ENCODE measurements at places on chromosomes 1 and 21.
A peak's percentile ranks its signal among the peaks of the same experiment; 100 is the strongest.

GRCh38 chr1:187390215-187390818 is 561.6 kb downstream of the PLA2G4A start:
- no peak for DNase-seq

DNA sequence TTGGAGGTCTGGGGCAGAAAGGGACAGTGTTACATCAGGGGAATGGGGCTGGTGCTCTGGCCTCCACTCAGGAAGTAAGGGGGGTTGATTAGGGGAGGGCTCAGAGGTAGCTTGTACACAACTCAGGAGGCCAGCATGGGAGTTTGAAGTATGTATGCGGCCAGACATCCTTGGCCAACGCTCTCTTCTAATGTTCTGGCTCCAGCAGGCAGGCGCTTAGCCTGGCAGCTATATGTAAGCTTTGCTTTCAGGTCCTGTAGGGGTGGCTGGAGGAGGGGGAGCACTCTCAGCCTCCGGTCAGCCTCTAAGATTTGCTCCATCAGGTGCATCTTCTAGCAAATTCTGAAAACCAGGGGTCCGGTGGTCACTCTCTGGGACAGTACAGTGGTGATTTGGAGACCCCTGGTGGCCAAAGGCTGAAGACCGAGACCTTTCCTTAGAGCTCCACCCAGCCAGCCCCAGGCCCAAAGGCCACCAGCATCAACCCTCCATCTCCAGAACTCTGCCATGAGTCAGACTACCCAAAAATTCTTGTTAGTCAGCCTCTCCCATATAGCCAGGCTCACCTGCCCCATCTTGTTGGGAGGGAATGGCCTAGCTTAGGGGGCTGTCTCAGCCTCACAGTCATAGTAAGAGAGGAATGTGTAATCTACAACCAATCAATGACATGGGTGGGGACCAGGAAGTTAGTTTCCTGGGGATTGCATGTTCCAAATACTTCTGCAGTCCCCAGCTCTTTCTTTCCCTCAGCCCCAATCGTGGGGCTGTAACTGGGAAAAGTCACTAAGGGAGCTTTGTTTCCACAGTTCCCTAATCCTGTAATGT is 9.7 kb upstream of the COL8A2 start:
- peak; percentile 53 for DNase-seq

DNA sequence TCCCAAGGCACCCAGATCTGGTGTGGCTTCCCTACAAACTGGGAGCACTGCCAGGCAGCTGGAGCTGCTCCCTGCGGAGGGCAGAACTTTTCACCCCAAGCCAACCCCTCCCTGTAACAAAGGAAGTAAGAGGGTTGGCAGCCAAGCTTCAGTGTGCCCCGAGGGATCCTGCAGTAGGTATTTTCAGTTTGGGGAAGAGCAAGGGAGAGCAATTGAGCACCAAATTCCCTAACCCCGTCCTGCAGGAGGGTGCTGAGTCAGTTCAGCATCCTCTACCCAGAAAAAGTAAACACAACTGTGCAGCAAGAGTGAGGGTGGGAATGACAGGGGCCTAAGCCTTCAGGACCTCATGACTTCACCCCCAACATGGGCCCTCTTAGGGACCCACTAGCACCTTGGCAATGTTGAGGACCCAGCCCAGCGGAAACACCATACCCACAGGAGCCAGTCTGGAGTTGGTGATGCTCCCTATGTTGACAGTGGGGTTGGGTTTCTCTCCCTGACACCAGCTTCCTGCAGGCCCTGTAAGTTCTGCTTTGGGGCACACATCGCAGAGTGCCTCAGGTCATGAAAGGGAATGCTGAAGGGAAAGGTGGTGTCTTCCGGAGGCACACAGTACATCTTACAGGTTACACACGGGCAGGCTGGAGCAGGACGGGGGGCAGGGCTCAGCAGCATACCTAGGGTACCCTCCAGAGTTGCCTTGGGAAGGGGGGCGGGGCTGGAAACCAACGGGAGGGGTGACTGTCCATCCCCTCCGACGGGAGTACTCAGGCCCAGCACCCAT is 14.8 kb downstream of the SH3BP5L start:
- DNase-seq, result no peak

- no peak for DNase-seq
Measured at GRCh38 chr1:106924360-106924759, 132.1 kb upstream of the PRMT6 start.

GRCh38 chr1:9505143-9505542 is 34.1 kb upstream of the SLC25A33 start:
- DNase-seq, result no peak

DNA sequence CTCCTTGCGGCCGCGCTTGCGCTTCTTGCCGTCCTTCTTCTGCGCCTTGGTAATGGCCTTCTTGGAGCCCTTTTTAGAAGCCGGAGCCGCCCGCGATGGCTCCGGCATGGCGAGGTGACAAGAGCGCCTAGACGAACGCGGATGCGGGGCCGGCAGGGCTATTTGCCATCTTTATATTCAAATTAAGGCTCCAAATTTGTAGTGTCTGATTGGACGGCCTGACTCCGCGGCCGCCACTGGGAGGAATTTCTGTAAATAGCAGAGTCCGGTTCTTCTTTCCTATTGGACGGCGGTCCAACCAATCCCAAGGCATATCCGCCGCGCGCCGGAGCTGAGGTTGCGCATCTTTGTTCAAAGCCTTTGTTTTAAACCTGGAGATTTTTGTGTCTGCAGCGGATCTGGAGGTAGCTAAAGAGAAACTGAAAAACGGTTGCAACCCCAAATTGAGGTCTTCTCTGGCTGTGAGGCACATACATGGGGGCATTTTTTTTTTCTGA is 22.6 kb upstream of the RNF187 start:
- DNase-seq, result peak; percentile 88

DNA sequence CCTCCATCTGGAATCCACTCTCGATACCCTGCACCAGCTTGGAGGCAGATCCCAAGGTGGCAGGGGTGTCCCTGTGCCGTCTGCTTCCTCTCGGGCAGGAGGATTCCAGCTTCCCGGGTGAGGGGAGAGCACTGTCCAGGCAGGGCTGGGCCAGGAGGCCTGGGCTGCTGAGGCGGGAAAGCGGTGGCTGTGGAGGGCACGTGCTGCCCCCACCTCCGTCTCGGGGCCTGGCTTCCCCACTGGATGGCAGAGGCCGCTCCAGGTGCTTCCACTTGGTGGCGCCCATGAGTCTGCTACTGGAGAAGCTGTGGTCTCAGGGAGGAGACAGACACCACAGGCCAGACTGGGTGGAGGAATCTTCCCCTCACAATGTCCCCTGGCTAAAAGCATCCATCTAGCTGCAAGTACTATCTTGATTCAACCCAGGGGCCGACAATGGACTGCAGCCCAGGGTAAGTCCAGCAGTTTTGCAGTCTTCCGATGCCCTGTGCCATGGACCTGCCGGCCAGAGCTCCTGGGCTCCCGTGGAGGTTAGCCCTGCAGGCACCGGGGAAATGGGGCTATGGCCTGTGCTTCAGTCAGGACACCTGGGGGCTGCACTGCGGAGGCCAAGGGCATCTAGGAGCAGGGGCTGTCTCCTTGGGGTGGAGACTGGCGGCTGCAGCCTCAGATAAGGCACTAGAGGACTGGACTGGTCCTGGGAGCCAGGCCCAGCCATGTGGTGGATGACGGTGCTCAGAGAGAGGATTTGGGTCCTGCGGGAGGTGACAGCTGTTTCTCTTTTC is 41.3 kb upstream of the EIF4G3 start:
- peak; percentile 63 for DNase-seq

- DNase-seq, result no peak
Measured at GRCh38 chr21:45578176-45578801, 36.0 kb upstream of the SLC19A1 start.

DNA sequence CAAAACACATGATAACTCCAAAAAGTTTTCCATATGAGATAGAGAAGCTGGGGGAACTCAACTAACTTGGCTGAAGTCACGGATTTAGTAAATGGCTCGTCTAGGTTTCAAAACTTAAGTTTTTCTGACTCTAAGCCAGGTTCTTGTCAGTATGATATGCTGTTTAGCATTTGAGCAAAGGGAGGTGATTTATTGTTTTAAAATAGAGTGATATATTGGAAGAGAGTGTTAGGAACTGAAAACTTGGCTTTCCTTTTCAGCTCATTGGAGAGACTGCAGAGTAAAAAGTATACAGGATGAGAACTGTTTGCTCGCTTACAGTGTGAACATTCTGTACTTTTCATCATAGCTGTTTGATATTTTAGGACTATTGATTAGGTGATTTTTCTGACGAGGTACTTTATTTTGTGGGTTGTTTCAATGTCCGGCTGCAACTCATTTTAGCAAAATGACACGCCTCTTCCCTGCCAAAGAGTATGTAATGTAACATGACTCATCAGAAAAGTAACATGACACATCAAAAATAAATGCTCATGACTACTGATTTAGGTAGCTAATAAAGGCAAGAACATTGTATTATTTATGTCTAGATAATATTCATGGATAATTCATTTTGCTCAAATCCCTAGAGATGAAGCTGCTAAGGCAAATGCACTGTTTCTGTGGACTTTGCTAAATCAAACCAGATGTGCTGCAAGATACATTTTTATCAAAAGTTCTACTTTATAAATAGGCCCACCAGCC is 355.1 kb downstream of the GPATCH2 start:
- no peak for DNase-seq

- DNase-seq, result no peak
Measured at GRCh38 chr1:109197158-109198042, 16.3 kb upstream of the SARS1 start.

- no peak for DNase-seq
Measured at GRCh38 chr1:167763525-167764220, 41.9 kb downstream of the MPZL1 start.

DNA sequence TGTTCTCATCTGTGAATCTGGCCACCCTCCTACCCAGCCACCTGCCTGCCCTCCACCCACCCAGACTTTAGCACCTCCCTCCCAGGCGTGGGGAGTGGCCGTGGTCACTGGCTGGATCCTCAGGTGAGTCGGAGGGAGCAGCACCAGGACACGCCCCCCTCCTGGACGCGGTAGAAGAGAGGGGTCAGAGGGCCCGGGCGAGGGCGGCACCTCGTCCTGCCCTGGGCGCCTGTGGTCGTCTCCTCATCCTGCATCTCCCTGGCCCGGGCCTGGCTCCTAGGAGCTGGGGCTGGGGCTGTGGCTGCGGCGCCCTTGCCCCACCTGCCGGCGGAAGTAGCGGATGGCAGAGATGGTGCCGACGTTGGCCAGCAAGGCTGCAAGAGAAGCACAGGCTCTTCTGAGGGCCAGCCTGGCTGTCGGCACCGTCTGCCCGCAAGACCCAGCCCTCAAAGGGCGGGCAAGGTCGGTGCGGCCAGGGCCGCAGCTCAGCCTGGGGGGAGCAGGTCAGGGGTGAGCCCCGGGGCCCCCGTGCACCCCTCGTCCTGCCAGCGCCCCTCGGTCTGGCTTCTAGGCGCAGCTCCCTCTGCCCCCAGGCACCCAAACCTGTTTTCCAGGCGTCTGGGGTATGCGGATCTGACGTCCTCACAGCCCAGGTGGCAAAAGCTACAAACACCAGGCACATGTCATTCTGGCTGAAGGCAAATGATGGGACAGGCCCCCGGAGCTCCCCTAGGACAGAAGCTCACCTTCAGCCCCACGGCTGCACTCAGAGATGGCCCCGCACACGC is 5.8 kb downstream of the PERM1 start:
- DNase-seq, result peak; percentile 55

- no peak for DNase-seq
Measured at GRCh38 chr1:16067127-16067768, 6.2 kb downstream of the FAM131C start.

DNA sequence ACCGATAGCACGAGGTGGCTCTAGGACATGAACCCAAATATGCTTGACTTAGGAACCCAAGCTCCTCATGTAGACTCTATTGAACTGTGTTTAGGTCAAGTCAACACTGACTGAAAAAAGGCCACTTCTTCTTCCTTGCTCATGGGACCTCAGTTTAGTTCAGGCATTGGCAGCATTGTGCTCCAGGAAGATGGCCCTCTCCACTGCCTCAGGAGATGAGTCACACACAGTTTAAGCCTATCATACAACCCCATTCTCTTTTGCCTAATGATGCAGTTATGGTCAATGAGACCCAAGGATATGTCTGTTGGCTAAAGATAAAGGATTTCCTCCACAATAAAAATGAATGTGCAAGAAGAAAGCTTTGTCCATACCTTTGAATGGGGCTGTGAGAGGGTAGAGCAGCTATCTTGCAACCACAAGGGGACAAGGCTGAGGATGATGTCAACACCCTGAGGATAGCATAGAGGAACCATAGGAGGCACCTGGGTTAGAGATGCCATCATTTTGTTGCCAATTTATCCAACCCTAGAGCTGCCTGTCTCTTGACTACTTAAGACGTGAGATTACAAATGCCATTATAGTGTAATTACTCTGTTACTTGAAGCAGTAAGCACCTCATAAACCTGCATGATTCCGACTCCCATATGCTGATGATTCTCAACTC is 3.0 kb upstream of the TRIM63 start:
- DNase-seq, result no peak

DNA sequence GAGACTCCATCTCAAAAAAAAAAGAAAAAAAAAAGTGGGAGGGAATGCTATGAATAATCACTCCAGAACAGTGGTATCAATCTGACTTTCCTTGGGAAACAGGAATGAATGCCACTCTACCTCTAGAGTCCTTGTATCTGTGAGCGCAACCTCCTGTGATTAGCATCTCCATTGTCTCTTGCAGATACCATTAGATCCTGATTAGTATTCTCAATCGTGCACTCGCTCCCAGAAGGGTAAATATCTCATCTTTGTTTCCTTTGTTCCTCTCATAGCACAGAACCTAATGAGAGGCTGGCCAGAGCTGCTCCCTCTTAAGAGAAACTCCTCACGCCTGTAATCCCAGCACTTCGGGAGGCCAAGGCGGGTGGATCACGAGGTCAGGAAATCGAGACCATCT is 184.4 kb upstream of the KCNK2 start:
- DNase-seq, result no peak

DNA sequence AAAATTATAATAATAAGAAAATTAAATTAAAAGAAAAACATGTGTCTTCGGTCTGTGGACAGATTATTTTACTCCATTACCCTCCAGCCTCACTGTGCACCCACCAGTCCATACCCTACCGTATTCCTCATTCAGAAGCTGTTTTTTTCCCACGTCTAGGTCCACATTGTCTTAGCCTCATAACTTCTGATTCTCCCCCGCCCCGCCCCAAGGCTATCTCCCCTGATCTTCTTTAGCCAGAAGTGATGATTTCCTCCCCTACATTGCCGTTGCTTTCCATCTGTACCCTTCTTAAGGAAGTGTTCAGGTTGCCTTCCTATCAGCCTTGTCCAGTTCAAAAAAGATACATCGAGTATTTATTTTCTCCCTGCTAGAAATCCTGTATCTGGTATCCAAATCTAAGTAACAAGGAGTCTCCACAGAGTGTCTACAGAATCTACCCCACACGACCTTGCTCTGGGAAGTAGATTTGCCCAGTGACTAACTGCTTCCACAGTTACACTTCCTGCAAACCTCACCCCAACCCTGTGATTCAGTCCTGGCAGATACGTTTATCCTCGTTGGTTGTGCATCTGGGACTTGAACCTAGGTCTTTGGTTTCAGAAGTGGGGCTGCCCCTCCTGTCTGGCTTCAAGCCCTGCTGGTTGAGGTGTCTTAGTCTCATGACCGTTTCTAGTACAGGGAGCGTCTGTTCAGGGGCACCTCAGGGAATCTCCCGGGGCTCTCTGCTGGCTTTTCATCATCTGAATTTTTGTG is 470.2 kb downstream of the CAMTA1 start:
- DNase-seq, result no peak

- no peak for DNase-seq
Measured at GRCh38 chr1:155128755-155129473, 1.2 kb downstream of the EFNA1 start.

- no peak for DNase-seq
Measured at GRCh38 chr1:155184835-155185782, 11.5 kb downstream of the TRIM46 start.

- no peak for DNase-seq
Measured at GRCh38 chr1:171217658-171218443, 30.4 kb upstream of the FMO1 start.
